ENCODE measurements at places on chromosomes 3 and 15. TPM values are rescaled to one million over a fixed set of nuclear protein-coding genes. Genes with fewer than 3 reads are reported as not detected.

The RASL12 gene
- total RNA-seq = 1.4 TPM

DNA sequence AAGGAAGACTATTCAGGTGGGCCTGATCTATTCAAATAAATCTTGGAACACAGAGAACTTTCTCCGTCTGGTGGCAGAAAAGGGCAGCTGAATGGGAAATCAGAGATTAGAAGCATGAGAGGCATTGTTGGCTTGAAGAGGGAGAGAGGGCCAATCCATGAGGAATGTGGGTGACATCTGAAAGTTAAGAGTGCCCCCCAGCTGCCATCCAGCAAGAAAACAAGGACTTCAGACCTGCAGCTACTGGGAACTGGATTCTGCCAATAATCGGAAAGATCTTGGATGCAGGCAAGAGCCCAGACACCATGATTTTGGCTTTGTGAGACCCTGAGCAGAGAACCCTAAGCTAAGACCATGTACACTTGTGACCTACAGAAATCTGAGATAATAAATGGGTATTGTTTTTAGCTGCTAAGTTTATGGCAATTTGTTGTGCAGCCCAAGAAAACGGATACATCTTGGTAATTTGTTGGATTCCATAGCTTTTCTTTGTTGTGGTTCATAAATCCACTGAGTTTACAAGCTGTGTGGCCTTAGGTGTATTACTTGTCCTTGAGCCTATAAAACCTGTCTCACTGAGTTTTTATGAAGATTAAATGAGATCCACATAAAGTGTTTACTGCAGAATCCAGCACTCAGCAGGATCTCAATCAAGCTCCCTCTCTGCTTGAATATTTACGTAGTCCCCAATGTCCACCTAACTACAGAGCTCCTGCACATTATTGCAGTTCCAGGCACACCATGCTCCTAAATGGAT, 82.1 kb upstream of the PRTG start:
- DNase-seq = no peak

DNA sequence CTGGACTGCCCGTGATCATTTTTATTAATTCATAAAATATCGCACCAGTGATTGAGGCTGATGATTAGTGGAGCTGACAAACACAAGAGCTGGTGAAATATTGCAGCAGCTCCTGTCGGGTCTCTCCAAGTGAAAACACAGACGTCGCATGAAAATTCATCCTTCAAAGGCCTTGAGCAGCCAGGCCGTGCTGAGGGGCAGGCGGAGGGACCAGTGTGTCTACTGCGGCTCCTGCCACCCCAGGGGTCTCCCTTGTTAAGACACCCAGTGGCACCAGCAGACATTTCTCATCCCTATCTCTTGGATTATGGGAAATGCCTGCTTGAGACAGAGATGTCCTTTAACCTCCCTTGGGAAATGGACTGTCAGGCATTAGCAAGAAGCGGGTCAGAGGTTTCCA, 289.4 kb upstream of the TLE3 start:
- DNase-seq = no peak

DNA sequence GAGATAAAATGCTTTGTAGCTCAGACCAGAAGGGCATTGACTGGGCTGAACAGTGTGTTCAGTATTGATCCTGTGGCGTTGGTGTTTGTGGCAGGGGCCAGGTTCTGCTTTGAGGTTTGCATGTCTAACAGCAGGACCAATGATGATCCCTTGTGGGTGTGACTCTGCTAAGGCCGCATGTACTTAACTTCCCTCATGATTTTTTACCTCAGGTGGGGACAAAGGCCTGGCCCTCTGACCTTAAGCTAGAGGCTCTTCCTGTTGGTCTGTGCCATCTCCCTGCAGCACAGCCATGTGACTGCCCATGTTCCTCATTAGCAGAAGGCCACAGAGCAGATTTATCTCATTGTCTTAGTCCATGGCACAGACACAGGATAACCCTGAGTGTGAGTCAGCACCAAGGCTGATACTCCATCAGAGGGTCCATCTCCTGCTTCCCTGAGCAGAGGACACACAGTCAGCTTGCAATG, 34.3 kb upstream of the BSN start:
- no peak for DNase-seq

DNA sequence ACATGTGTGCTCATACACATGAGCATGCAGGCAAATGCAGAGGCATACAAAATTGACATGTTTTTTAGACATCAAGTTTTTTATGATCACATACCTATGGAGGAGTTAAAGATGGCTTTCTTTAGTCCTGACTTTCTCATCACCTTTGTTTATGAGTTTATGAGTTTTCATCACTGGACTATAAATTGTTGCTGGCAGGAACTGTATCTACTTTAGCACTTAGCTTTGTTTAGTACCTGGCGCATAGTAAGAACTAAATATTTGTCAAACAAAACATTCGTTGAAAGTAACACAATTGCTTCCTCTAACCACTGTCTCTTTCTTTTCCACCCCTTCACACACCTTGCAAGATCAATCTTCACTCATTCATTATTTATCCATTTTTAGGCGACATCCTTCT, 182.6 kb downstream of the SUCNR1 start:
- DNase-seq = no peak

GRCh38 chr15:91302588-91303439, 202.8 kb downstream of the SV2B start:
- DNase-seq = no peak

- DNase-seq = no peak
These were observed 35.3 kb downstream of the MUC20 start for GRCh38 chr3:195755791-195756676.

Data from occipital lobe (tissue), 3 donors.